ENCODE measurements at places on chromosomes 2 and 18.

GRCh38 chr2:42329736-42330135, 31.3 kb downstream of the COX7A2L start:
- DNase-seq = no peak

GRCh38 chr2:157480182-157480961, 36.5 kb upstream of the CYTIP start:
- DNase-seq = no peak

GRCh38 chr2:210922419-210922818, 366.0 kb downstream of the CPS1 start:
- no peak for DNase-seq

GRCh38 chr2:10480359-10480949, 32.3 kb upstream of the ODC1 start:
- DNase-seq = no peak

DNA sequence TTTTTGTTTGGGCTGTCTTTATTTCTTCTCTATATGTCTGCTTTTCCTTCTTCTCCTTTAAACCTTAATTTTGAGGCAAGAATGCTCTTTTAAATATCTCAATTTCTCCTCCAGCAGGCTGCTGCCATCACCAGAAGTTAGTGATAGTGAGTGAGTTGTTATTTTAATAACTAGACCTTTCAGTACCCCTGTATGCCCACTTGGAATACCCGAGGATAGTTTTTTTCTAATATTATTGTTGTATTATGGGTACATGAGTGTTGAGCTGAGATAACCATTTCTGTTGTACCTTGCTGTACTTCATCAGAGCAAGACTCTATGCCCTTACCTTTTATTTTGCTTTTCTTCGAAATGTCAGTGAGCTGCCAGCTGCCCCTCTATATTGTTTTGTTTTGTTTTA, 50.1 kb downstream of the PPM1B start:
- no peak for DNase-seq

GRCh38 chr2:216372761-216373291, 543 bp upstream of the MARCHF4 start:
- DNase-seq = no peak

- no peak for DNase-seq
Observed at GRCh38 chr2:68645523-68645922, 2.1 kb downstream of the PROKR1 start.

All from NCI-H2107 (cell line).